ENCODE measurements at places on chromosomes 12 and 14.

DNA sequence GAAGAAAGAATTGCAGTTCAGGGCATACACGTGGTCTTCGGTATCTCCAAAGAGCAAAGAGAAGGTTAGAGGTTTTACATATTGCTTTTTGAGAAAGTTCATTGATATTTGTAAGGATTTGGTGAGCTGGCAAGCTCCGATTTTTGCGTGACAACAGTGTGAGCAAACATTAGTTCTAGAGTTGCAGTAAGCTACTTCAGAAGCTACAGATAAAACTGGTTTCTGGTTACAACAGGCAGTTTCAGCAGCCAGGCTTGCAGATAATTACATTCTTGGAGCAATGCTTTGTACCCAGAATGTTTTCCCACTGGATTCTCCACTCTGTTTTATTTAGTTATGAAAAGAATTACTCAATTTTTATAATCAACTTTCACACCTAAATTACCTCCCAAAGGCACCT, 28.2 kb downstream of the KLRK1 start:
- H3K27me3 ChIP-seq: no peaks in the 10 kb centered on the region
- H3K4me1 ChIP-seq: peaks cover 45% of the 10 kb centered on the region
- H3K27ac ChIP-seq: peak overlapping the region; percentile 55
- H3K4me3 ChIP-seq: no peak overlapping the region
- H3K36me3 ChIP-seq: no peaks in the 10 kb centered on the region

- H3K27me3 ChIP-seq: no peaks in the 10 kb centered on the region
- no peaks in the 10 kb centered on the region for H3K4me1 ChIP-seq
- no peak overlapping the region for H3K4me3 ChIP-seq
- no peak overlapping the region for H3K27ac ChIP-seq
- no peak for DNase-seq
- no peaks in the 10 kb centered on the region for H3K36me3 ChIP-seq
Observed at GRCh38 chr14:51613416-51613815, 38.3 kb upstream of the FRMD6 start.

DNA sequence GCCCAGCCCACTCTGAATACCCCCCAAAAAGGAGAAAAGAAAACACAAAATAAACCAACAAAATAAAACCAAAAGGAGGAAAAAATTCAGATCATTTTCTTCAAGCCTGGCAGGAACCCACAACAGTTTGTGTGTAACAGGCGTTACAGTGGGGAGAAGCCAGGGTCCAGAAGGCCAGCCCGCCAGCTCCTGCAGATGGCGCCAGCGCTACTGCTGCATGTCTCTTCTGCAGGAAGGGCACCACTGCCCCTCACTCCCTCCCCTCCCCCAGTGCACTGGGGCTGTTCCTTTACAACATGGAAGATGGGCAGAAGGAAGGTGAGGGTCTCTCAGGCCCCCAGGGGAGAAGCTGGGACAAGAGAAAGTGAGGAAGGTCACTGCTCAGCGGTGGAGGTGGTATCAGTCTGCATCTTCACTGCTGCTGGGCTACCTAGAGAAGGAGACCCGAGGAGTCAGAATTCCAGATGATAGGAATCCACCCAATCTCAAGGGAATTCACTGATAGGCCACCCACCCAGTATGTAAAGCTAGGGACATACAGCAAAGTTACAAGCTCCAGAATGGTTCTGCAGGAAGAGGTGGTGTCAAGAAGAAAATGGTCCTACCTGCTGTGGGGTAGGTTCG, 2.3 kb upstream of the NOP2 start:
- no peaks in the 10 kb centered on the region for H3K36me3 ChIP-seq
- peaks cover 19% of the 10 kb centered on the region for H3K4me1 ChIP-seq
- H3K4me3 ChIP-seq: no peak overlapping the region
- no peak for DNase-seq

DNA sequence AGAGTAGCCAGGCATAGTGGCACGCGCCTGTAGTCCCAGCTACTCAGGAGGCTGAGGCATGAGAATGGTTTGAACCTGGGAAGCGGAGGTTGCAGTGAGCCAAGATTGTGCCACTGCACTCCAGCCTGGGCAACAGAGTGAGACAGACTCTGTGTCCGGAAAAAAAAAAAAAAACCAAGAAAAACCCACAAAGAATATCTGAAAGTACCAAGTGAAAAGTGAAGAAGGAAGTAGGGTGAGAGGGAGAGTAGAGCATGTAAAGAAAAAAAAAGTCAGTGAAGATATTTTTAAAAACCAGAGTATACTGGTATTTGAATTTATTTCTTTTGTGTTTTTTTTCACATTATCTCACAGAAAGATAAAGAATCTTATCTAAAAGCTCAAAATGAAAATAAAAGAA, 43.3 kb upstream of the ISM2 start:
- peak overlapping the region; percentile 82 for H3K27ac ChIP-seq
- H3K4me1 ChIP-seq: peaks cover 13% of the 10 kb centered on the region
- DNase-seq: no peak
- H3K36me3 ChIP-seq: no peaks in the 10 kb centered on the region
- H3K27me3 ChIP-seq: no peaks in the 10 kb centered on the region
- no peak overlapping the region for H3K4me3 ChIP-seq

- H3K27me3 ChIP-seq: no peaks in the 10 kb centered on the region
- no peaks in the 10 kb centered on the region for H3K36me3 ChIP-seq
- H3K27ac ChIP-seq: no peak overlapping the region
Observed at GRCh38 chr14:34956931-34957330, 25.9 kb upstream of the SRP54 start.

DNA sequence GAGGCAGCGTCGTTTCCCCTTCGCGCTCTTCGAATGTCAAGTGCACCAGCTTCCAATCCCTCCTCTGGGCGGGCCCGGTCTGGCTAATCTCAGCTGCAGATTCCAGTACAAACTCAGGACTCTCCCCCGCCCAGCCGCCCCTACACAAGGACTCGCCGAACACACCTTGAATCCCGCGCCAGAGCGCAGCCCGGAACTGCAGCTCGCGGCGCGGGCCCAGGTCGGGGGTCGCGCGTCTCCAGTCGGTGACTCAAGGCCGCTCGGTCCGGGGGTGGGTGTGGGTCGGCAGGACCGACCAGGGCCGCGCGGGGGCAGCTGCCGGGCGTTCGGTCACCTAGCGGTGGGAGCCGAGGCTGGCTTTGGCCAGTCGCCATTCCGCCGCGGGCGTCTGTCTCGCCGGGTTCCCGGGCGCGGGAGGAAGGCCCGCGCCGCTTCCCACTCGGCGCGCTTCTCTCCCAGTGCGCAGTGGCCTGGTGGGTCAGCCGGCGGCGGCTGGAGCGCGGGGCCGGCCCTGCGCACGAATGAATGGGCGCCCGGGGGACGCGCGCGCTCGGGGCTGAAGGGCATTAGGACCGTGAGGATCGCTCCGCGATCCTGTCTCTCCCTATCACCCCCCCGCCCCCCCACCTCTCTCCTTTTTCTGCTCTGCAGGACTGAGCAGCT, at the start of gene GALNT16:
TSS of gene GALNT16 (plus strand) at position 632 of the 663 bp plus-strand sequence. CDS start 133 bp downstream, outside the sequence.
- H3K27me3 ChIP-seq: no peaks in the 10 kb centered on the region
- no peak within 1 kb of the TSS for H3K27ac ChIP-seq
- no peak for DNase-seq
- peaks cover 42% of the 10 kb centered on the region for H3K4me1 ChIP-seq

- peak overlapping the region; percentile 30 for H3K4me3 ChIP-seq
- peaks cover 23% of the 10 kb centered on the region for H3K36me3 ChIP-seq
- no peaks in the 10 kb centered on the region for H3K4me1 ChIP-seq
Observed at GRCh38 chr14:69657950-69658355, 46.6 kb downstream of the SUSD6 start.

DNA sequence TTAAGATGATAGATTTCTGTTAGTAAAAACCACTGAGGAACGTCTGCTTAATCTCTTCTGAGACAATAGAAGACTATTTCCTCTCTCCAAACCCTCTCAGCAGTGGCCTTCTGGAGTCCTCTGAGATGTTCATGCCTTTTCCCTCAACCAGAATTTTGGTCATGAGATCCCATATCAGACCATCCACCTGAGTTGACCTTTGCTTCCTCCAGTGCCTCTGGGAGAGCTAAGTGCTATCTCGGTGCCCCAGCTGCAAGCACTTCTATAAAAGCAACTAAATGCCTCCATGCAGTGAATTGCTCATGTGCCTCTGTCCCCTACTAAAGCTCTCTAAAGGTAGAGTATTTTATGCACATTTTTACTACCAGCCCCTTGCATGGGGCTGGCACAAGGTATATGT, 172.8 kb upstream of the BCL2L14 start:
- H3K36me3 ChIP-seq: no peaks in the 10 kb centered on the region
- H3K4me1 ChIP-seq: no peaks in the 10 kb centered on the region
- DNase-seq: no peak
- no peak overlapping the region for H3K4me3 ChIP-seq

GRCh38 chr12:62679608-62680007, 213.0 kb downstream of the MON2 start:
- no peak overlapping the region for H3K4me3 ChIP-seq
- DNase-seq: no peak
- no peaks in the 10 kb centered on the region for H3K36me3 ChIP-seq
- no peaks in the 10 kb centered on the region for H3K4me1 ChIP-seq
- H3K27me3 ChIP-seq: no peaks in the 10 kb centered on the region
- H3K27ac ChIP-seq: no peak overlapping the region

GRCh38 chr12:124179936-124180607, 114.8 kb upstream of the RFLNA start:
- H3K27ac ChIP-seq: no peak overlapping the region
- no peak for DNase-seq
- H3K36me3 ChIP-seq: no peaks in the 10 kb centered on the region
- no peaks in the 10 kb centered on the region for H3K27me3 ChIP-seq
- H3K4me3 ChIP-seq: no peak overlapping the region

DNA sequence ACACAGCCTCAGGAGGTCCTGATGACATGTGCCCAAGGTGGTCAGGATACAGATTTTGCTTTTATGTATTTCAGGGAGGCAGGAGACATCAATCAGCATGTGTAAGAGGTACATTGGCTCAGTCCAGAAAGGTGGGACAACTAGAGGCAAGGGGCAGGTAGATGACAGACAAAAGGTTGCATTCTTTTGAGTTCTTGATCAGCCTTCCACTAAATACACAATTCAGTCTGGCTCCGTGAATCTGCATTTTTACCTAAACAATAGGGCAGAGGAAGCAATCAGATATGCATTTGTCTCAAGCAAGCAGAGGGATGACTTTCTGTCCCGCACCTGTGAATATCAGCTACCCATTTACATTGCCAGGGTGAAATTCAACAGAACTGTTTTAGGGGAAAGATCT, 178.6 kb downstream of the KSR2 start:
- no peak overlapping the region for H3K27ac ChIP-seq
- no peak overlapping the region for H3K4me3 ChIP-seq
- H3K36me3 ChIP-seq: no peaks in the 10 kb centered on the region
- H3K27me3 ChIP-seq: no peaks in the 10 kb centered on the region
- H3K4me1 ChIP-seq: no peaks in the 10 kb centered on the region

- no peaks in the 10 kb centered on the region for H3K36me3 ChIP-seq
- DNase-seq: no peak
- no peaks in the 10 kb centered on the region for H3K27me3 ChIP-seq
- no peak overlapping the region for H3K4me3 ChIP-seq
- peak overlapping the region; percentile 11 for H3K27ac ChIP-seq
- H3K4me1 ChIP-seq: peaks cover 20% of the 10 kb centered on the region
Observed at GRCh38 chr12:95202691-95203486, 14.4 kb downstream of the FGD6 start.

GRCh38 chr12:84727961-84728360, 184.6 kb downstream of the SLC6A15 start:
- no peak overlapping the region for H3K27ac ChIP-seq
- no peak for DNase-seq
- no peaks in the 10 kb centered on the region for H3K4me1 ChIP-seq
- H3K36me3 ChIP-seq: no peaks in the 10 kb centered on the region
- H3K4me3 ChIP-seq: no peak overlapping the region

DNA sequence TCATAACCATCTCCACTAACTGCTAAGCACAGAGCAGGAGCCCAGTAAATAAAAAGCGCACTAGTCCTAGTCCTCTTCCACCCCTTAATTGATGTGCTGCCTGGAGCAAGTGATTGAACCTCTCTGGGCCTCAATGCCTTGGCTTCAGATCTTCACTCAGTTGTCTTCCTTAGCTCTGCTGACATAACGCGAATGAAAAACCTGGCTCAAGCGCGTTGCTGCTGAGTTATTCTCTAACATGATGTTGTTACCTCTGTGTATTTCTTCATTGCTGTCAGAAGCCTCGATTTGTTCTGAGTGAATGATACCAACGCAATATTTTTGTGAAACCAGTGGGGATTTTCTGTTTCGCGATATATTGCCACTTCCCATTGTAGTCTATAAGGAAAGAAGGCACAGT, 185.1 kb upstream of the CCND2 start:
- H3K4me3 ChIP-seq: no peak overlapping the region
- H3K4me1 ChIP-seq: no peaks in the 10 kb centered on the region
- H3K36me3 ChIP-seq: no peaks in the 10 kb centered on the region
- H3K27me3 ChIP-seq: no peaks in the 10 kb centered on the region

- H3K4me1 ChIP-seq: no peaks in the 10 kb centered on the region
- H3K27me3 ChIP-seq: no peaks in the 10 kb centered on the region
- H3K27ac ChIP-seq: no peak overlapping the region
- DNase-seq: no peak
- H3K4me3 ChIP-seq: no peak overlapping the region
Observed at GRCh38 chr14:79467835-79468234, 743.5 kb downstream of the DIO2 start.

GRCh38 chr12:132514216-132514820, 24.4 kb downstream of the FBRSL1 start:
- H3K4me1 ChIP-seq: peaks cover 57% of the 10 kb centered on the region
- no peak for DNase-seq
- no peaks in the 10 kb centered on the region for H3K27me3 ChIP-seq
- no peak overlapping the region for H3K27ac ChIP-seq
- no peak overlapping the region for H3K4me3 ChIP-seq

- H3K4me3 ChIP-seq: no peak overlapping the region
- H3K27me3 ChIP-seq: no peaks in the 10 kb centered on the region
- DNase-seq: peak; percentile 68
- H3K27ac ChIP-seq: no peak overlapping the region
- H3K36me3 ChIP-seq: no peaks in the 10 kb centered on the region
Observed at GRCh38 chr12:3315201-3315661, 175.8 kb upstream of the PRMT8 start.

GRCh38 chr12:67202011-67202677, 67.0 kb upstream of the CAND1 start:
- H3K27me3 ChIP-seq: no peaks in the 10 kb centered on the region
- no peaks in the 10 kb centered on the region for H3K36me3 ChIP-seq
- H3K27ac ChIP-seq: no peak overlapping the region
- DNase-seq: no peak
- H3K4me3 ChIP-seq: no peak overlapping the region
- no peaks in the 10 kb centered on the region for H3K4me1 ChIP-seq

All from tibial nerve (tissue), 4 donors.